ENCODE measurements at places on chromosomes 4 and X.

- DNase-seq = peak; percentile 1
Observed at GRCh38 chrX:53682885-53683555, 3.5 kb downstream of the HUWE1 start.

GRCh38 chrX:24079411-24079810 is 24.7 kb downstream of the EIF2S3 start:
- DNase-seq = no peak

- no peak for DNase-seq
Observed at GRCh38 chr4:169266661-169267060, 4.1 kb downstream of the SH3RF1 start.

DNA sequence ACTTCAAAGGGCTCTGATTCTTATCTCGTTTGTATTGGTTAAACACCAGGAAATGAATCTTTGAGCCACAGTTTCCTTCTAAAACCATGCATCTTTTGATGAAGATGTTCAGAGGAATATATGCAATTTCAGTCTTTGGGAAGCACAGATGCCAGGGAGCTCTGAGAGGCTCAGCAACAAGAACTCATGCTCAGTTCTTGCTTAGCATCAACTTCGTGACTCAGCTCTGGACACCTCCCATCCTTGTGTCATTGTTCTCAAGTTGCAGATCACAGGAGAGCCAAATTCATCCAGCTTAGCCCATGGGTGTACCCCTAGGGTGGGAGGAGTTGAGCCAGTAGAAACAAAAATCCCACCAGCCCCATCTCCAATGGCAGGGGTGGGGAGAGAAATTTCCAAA is 219.6 kb upstream of the MAOA start:
- DNase-seq = no peak

DNA sequence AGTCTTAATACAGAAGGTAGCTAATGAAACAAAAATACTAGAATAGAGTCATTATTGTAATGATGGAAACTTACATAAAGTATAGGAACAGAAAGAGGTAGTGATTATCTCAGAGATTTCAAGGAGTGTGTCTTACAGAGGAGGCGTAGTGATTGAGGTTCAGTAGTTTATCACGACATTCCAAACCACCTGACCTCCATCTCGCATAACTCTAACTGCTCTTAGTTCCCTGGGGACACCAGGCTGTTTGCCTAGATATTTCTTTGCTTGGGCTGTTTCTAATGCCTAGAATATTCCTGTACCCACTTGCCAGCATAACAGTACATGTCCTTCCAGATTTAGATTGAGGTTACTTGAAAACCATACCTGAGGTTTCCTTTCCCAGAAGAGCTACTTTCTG is 29.1 kb downstream of the STAG2 start:
- no peak for DNase-seq

DNA sequence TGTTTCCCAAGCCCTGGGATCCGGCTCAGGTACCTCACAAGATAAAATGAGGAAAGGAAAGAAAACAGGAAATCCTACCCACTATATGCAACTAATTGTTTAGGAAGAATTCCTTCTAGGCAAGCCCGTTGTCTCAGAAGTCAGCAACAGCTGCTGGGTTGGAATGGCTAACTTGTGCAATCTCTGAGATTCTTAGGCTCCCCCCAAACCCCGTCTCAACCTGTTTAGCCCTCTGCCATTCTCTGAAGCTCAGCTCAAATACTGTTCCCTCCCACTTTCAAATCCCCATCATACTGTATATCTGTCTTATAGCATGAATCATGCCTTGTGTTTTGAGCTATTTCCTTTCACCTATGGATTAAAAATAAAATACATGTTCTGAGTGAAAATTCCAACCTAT is 28.9 kb downstream of the STARD8 start:
- DNase-seq = no peak

DNA sequence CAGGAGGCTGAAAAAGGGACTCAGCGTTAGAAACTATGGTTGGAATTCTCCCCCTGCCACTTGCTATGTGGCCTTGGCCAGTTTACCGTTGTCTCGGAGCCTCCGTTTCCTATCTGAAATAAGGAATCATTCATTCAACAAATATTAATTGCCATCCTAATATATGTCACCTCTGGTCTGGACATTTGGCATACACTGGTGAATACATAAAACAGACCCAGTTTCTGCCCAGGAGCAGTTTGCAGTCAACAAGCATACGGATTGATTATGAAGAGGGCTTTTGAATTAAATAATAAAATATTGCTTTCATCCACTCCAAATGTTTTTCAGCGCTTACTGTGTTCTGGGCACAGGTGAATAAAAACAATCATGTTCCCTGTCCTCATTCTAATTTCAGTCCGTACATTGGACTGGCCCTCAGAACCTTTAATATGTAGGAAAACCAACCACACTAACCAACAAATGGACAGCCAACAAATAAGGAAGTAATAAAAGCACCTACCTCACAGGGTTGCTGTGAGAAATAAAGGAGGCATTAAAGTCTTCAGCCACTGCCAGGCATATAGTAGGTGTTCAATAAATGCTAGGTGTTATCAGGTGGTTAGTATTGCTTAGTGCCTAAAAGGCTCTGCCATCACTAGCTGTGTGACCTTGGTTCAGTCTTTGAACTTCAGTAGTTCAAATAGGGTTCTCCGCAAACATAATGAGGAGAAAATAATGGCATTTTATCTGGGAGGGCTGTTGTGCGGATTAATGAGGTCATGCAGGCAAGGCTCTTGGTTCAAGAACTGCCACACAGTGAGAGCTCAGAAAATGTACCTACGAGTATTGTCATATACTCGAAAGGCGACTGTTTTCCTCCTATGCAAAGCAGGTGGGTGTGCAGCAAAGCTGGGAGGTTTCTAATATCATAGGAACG is 7.3 kb upstream of the GSX2 start:
- no peak for DNase-seq

GRCh38 chrX:1778817-1779216 is 164.0 kb downstream of the ASMT start:
- DNase-seq = no peak

- no peak for DNase-seq
Observed at GRCh38 chr4:76974150-76974549, 24.6 kb downstream of the SEPTIN11 start.

- DNase-seq = no peak
Observed at GRCh38 chr4:53453385-53453784, 75.9 kb downstream of the FIP1L1 start.

- DNase-seq = no peak
Observed at GRCh38 chr4:116880625-116881024, 204.8 kb downstream of the TRAM1L1 start.

GRCh38 chr4:6917461-6918271 is 8.0 kb downstream of the TBC1D14 start:
- no peak for DNase-seq

DNA sequence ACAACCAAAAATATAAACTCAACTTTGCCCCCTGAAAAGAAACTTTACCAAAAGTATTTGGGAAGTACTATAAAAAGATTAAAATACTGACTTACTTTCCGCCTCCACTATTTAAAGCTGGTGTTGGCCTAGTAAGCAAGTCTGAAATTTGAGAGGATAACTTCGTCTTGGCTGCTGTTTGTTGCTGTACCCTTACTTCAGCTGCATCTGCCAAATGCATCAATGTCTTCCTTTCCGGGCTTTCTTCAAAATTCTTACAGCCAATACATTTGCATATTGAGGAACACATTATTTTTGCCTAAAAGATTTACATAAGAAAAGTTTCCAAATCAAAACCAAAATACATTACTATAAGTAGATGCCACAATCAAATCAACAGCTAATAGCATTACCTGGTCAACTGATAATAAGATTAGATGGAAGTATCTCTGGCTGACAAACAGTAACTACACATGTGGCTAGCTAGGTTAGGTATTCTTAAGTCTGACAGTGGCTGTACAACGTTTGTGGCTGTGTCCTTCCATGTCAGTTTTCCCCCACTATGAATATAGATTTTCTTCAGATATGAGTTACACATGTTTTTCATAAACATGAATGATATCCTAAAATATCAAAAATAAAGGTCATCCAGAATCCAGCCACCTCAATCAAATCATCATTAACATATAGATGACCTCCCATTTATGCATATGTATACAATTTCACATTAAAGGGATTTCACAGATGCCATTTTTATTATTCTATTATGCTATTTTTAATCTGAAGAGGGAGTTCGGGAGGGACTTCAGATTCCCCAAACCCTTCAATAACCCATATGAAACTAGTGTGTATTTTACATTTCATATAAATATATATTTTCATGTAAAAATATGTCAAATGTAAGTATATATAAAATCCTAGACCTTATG is 30.6 kb downstream of the THAP9 start:
- DNase-seq = no peak

GRCh38 chr4:25694466-25694865 is 38.8 kb downstream of the SLC34A2 start:
- no peak for DNase-seq

- DNase-seq = peak; percentile 22
Observed at GRCh38 chrX:138745196-138745595, 33.7 kb upstream of the FGF13 start.

- DNase-seq = no peak
Observed at GRCh38 chr4:161762796-161763195, 401.0 kb downstream of the FSTL5 start.

DNA sequence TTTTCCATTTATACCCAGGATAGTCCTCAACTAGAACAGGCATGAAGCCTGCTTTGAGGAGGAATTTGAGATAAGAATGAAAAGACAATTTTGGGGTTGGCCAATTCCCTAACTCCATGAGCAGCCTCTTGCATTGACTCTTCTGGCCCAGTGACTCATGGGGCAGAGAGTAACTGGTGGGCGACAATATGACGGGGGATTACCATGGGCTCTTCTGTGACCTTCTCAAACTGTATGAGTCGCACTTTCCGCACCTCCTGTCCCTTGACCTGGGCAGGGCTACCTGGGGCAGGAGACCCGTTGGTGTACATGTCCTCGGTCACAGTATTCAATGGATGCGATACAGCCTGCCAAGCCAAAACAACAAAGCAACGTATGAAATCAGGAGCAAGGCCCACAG is 13.3 kb downstream of the MPP1 start:
- DNase-seq = no peak

- peak; percentile 13 for DNase-seq
Observed at GRCh38 chr4:8586671-8587468, 5.7 kb upstream of the CPZ start.

DNA sequence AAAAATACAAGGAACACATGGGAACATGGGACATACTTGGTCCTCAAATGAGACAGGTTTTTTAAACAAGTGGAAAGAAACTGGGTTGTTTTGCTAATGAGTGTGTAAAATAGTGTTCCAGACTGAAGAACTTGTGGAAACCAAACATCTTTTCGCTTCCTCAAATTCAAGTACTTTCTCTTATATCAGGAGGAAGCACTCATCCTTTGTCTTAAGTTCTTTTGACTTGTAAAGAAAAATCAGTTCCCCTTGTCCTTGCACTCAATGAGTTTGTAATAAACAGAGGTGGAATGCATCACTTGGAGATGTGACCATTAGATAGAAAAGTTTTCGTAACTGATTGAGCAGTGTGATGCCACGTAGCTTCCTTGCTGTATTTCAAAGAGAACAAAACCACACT is 101.1 kb downstream of the PHOX2B start:
- DNase-seq = no peak

DNA sequence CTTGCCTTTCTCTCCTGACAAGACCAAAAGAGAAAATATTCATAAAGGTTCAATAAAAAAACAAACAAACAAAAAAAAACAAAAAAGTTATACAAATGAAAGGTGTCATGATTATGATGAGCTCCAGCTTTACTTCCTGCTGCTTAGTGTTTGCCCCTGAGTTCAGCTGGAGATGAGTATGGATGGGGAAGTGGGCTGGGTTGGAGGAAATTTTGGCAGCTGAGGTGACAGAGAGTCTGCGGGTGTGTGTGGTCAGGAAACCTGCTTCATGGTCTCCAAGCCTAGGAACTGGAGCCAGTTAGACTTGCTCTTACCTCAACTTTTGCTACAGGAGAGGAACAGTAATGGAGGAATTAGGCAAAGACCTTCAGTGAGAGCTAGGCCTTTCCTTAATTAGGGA is 4.3 kb upstream of the CYSLTR1 start:
- DNase-seq = no peak

DNA sequence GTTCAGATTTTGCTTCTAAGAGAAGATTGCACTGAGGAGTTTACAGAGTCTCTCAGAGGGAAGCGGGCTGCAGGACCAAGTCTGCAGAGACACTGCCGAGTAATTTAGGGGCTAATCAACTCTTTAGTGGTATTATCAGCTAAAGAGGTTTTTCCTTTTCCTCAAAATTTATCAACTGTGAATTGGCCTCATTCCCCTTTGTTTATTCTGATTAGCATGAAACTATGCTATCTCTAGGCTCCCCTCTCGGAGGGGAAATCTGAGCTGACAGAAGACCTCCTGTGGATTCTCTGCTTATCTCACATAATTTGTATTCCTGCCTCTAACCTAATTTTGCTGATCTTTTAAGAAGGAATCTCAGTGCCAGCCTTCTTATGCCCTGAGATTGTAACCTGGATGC is 201.0 kb downstream of the DCTD start:
- DNase-seq = no peak

DNA sequence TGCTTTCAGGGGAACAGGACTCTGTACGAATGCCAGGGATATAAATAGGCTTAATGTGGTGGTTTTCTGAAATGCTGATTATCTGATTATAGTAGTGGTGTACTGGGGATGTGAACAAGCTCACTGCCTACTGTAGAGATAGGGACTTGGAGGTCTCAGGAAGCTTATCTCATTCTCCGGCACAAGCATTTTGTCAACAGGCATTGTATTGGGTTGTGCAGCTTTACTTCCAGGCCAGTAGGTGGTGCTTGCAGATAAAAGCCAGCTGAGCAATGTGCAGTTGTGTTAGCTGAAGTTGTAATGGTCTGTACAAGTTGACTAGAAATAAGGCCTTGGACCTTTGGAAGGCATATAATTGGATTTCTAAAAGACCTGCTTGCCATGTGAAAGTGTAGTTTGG is 49.5 kb upstream of the TMLHE start:
- peak; percentile 21 for DNase-seq

DNA sequence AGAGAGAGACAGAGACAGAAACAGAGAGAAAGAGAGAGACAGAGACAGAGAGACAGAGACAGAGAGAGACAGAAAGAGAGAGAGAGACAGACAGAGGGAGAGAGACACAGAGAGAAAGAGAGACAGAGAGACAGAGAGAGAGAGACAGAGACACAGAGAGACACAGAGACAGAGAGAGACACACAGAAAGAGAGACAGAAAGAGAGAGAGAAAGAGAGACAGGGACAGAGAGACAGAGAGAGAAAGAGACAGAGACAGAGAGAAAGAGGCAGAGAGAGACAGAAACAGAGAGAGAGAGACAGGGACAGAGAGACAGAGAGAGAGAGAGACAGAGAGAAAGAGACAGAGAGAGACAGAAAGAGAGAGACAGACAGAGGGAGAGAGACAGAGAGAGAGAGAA is 52.9 kb downstream of the CRLF2 start:
- no peak for DNase-seq

DNA sequence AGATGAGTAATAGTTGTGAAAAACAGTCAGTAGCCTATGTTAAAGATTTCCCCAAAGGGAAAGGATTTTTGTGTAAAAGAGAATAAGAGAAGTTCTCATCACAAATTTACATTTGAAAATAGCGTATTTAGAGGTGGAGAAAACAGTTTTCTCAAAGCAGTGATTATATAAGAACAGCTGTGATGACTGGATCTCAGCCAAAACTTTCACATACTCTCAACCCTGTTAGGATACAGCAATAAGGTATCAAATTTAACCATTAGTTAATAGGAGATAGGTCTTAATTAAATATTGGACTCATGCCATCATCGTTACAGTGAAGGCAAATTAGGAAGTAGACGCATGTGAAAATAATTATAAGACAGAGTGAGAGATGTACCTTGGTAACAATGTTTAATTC is 622.7 kb downstream of the PCDH18 start:
- DNase-seq = no peak

- DNase-seq = no peak
Observed at GRCh38 chrX:153851981-153852380, 21.6 kb upstream of the PDZD4 start.
